ENCODE measurements at places on chromosomes 2 and 18.

- DNase-seq = no peak
Measured at GRCh38 chr2:70648961-70649360, 95.3 kb upstream of the TGFA start.

- DNase-seq = no peak
Measured at GRCh38 chr18:36095936-36096519, 28.7 kb upstream of the RPRD1A start.

DNA sequence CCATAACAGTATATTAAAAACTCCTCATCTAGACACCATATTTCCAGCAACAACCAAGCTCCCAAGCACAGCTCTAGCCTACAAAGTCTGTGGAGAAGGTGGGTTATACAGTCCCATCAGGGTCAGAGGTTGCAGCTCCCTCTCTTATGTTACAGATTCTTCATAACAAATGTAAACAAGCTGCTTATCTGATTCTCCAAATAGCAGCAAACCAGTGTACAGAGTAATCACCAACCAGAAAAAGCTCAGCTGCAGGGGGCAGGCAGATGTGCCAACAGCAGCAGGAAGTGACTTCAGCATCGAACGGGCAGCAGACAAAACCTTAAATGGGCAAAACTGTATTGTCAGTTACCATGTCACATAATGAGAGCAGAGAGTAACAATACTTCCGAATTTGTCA lies 52.9 kb upstream of the NABP1 start:
- no peak for DNase-seq

- no peak for DNase-seq
Measured at GRCh38 chr18:8260319-8260718, 348.9 kb upstream of the RAB12 start.

- DNase-seq = no peak
Measured at GRCh38 chr2:195795879-195796278, 138.9 kb downstream of the SLC39A10 start.

GRCh38 chr2:144936442-144936841 lies 416.5 kb upstream of the ZEB2 start:
- DNase-seq = no peak

DNA sequence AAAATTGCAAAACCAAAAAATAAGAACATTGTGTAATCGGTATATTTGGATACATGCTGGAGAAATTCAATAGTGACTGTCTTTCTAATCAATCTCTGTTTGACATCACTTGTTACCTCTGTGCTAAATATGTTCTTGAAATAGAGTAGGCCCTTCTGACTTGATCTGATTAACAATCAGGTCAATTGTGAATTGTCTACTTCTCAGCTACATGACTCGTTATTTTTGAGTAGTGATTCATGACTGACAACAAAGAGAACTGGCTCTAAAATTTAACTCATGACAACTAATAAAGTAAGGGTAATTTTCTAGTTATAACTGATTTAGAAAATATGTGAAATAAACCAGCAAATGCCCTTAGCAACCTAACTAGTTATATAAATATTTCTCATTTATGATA lies 312.1 kb downstream of the TMX3 start:
- DNase-seq = no peak

DNA sequence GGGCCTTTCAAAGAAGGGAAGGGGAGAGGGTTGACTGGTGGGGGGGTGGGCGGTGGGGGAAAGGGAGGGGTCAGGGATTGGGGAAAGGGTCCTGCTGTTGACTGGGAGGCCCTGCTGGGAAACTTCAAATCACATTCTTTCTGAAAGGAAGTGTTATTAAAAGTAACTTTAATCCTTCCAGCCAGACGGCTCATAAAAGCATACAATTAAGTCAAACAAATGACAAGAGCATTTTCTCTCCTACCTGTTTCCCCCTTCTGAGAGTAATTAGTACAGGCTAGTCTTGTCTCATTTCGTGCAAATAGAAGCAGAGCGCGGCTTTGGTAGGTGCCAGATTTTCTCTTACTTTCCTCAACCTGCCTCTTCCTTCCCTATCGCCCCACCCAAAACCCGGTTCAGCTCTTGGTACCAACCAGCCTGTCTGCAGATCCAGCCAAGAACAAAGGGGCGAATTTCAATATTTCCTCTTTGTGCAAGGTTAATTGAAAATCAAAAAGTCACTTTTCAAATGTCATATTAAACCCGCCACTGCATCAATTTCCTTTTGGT lies 2112.6 kb upstream of the PIK3C3 start:
- DNase-seq = no peak

GRCh38 chr2:82853299-82853698 lies 1605.8 kb downstream of the SUCLG1 start:
- DNase-seq = no peak

GRCh38 chr2:40396124-40396523 lies 55.8 kb downstream of the SLC8A1 start:
- DNase-seq = no peak

- no peak for DNase-seq
Measured at GRCh38 chr2:72293620-72294019, 146.0 kb upstream of the CYP26B1 start.

- DNase-seq = no peak
Measured at GRCh38 chr2:219218217-219218731, 484 bp downstream of the ABCB6 start.

DNA sequence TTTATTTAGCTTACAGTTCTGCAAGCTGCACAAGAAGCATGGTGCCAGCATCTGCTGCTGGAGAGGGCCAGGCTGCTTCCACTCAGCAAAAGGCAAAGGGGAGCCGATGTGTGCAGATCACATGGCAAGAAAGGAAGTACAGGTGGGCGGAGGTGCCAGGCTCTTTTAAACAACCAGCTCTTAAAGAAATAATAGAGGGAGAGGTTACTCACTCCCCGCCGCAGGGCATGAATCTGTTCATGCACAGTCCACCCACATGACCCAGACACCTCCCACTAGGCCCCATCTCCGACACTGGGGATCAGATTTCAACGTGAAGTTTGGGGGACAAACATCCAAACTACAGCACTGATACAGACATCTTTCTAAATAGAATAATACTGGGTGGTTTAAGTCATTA lies 105.8 kb downstream of the MTCL1 start:
- no peak for DNase-seq

- no peak for DNase-seq
Measured at GRCh38 chr2:151228847-151229512, 32.7 kb downstream of the RBM43 start.
